ENCODE measurements at places on chromosomes 1 and 21.

GRCh38 chr1:22841860-22842281, 130.8 kb downstream of the LACTBL1 start:
- DNase-seq, result peak; percentile 89

- no peak for DNase-seq
These were observed 89.2 kb downstream of the NPHP4 start for GRCh38 chr1:5903031-5903430.

DNA sequence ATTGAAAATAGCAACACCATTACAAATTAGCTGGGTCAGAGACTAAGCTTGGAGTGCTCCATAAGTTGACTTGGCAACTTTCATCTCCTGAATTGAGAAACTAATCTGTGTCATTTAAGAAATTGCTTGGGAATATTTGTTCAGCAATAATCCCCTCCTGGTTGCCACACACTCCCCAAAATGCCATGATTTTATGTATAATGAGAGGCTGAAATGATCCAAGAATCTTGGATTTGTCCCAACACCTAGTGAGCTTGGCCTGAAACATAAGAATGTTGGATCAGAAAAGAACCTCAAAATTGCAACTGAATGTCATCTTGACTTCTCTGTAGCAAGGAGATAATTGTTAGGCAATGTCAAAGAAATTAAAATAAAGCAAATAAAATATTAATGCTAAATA, 805.9 kb upstream of the ADAMTS5 start:
- DNase-seq, result no peak

- no peak for DNase-seq
These were observed 116.0 kb downstream of the ETS2 start for GRCh38 chr21:38921511-38922251.

- DNase-seq, result no peak
These were observed 134.0 kb upstream of the ARHGEF16 start for GRCh38 chr1:3320246-3321152.

Data from posterior cingulate gyrus (tissue), 11 donors.